ENCODE measurements at places on chromosomes 7 and 10. TPM values are rescaled to one million over a fixed set of nuclear protein-coding genes. Genes with fewer than 3 reads are reported as not detected.

DNA sequence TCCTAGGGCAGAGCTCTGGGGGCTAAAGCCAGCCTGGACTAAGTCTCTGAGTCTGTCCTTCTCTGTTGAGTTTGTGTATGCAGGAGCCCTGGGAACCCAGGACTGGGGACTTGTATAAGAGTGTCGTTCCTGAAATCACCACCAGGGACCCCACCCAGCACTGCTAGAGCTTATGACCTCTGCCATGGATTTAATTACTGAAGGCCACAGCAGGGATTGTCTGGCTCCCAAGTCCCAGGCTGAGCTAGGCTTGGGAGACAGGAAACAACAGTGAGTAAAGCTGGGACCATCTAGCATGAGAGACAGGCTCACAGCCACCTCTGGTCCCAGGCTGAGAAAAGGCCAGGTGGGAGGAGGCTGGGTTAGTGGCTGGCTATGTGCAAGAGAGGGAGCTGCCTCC, 1.4 kb upstream of the TSPAN15 start:
- H3K27ac ChIP-seq: no peak overlapping the region
- no peaks in the 10 kb centered on the region for H3K27me3 ChIP-seq
- no peaks in the 10 kb centered on the region for H3K36me3 ChIP-seq

GRCh38 chr7:50273870-50274269, 30.6 kb upstream of the IKZF1 start:
- H3K36me3 ChIP-seq: no peaks in the 10 kb centered on the region
- H3K4me3 ChIP-seq: no peak overlapping the region
- DNase-seq: no peak
- H3K4me1 ChIP-seq: peaks cover 26% of the 10 kb centered on the region
- H3K27me3 ChIP-seq: no peaks in the 10 kb centered on the region

Gene IGF2BP3
- not detected for total RNA-seq

Gene AKR1C4
- not detected for total RNA-seq

GRCh38 chr10:126696684-126697083, 26.2 kb upstream of the C10orf90 start:
- DNase-seq: no peak
- H3K4me3 ChIP-seq: no peak overlapping the region
- no peaks in the 10 kb centered on the region for H3K36me3 ChIP-seq
- no peaks in the 10 kb centered on the region for H3K27me3 ChIP-seq

Gene GARIN1A
- total RNA-seq: 1.1 TPM

DNA sequence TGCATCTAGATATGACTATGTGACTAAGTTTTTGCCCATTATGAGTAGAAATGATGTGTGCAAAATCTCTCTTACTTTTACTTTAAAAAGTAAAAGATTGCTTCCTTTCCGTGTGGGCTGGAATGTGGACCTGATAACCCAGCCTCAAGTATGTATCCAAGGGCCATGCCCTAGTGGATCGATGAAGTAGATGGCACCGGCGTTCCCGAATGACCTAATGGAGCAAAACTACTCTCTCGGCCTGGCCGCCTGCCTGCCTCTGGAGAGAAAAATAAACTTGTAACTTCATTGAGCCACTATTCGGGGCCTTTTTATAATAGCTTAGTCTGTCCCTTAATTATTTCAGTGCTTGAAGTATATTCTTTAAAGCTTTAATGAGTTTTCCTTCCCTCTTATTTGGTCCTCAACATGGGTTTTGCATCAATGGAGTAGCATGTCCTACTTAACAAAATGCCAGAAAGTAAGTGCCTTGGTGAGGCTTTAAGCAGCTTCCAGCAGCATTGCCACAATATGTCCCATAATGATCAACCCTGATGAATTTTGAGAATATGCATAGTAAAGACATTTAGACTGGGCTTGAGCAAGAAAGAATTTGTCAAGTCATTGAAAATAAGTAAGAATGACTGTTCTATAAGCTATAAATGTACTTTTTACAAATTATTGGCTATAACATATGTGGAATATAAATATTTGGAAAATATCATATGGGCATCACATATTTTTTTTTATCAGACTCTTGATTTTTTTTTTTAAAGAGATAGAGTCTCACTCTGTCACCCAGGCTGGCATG, 61.4 kb downstream of the PLXDC2 start:
- DNase-seq: no peak
- no peaks in the 10 kb centered on the region for H3K36me3 ChIP-seq
- no peak overlapping the region for H3K4me3 ChIP-seq
- no peaks in the 10 kb centered on the region for H3K27me3 ChIP-seq
- H3K27ac ChIP-seq: no peak overlapping the region

DNA sequence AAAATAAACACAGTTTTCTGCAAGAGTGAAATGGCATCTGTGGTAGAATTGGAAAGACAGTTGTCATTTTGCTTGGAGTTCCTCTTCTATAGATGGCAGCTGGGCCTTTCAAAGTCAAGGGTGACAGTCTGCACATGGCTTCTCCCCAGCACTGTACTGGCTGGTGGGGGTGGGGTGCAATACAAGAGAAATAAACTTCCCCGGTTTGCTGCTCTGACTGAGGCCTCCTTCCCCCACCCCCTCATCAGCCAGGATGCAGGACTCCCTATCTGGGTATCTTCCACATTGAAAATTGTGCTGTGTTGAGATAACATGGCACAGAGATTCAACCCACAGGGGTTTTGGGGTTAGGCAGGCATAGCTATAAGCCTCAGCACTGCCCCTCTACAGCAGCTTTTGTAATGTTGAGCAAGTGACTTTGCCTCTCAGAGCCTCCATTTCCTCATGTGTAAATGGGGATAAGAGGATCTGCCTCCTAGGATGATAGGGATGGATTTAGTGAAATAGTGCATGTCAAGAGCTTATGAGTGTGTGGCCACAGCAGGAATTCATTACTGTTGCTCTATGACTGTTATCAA, 85.8 kb upstream of the WDR11 start:
- H3K27me3 ChIP-seq: no peaks in the 10 kb centered on the region
- no peaks in the 10 kb centered on the region for H3K4me1 ChIP-seq
- no peak overlapping the region for H3K27ac ChIP-seq
- no peak overlapping the region for H3K4me3 ChIP-seq

DNA sequence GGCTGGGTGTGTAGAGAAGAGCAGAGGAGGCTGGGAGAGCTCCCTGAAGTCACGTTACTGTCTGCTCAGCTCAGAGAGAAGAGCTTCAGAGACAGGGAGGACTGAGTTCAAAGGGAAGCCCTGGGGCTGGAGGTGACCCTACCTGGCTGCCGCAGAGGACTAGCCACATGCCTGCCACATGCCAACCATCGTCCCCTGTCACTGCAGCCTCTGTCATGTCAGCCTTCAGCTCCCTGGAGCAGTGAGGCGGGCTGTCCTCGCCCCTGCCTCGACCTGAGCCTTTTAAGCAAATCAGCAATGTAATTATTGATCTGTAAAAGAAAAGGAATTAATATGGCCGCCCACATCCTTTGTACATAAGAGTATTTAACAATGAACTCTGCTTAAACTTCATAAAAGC, 89.3 kb upstream of the RET start:
- no peaks in the 10 kb centered on the region for H3K36me3 ChIP-seq
- H3K27me3 ChIP-seq: no peaks in the 10 kb centered on the region
- DNase-seq: no peak
- H3K4me3 ChIP-seq: no peak overlapping the region
- no peaks in the 10 kb centered on the region for H3K4me1 ChIP-seq

- H3K27ac ChIP-seq: no peak overlapping the region
- no peaks in the 10 kb centered on the region for H3K4me1 ChIP-seq
Measured at GRCh38 chr7:136857573-136857972, 10.9 kb upstream of the CHRM2 start.

Data from natural killer cell (primary cell).